ENCODE measurements at places on chromosomes 3 and 15.

DNA sequence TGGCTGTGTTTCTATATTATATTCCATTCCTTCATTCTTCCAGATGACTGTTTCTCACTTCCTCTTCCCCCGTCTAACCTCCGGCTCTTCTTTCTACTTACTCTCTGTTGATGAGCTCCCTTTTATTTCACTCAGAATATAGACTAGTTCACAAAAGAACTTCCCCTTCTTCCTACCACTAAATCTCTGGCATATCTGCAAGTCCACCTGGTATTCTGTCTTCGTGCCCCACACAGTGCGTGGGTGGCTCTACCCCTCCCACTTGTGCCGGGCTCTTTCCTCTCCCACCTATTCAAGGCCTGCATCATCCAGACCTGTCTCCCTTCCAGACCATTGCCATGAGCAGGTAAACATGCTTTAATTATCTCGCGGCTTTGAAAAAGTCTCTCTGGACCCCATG, 73.0 kb downstream of the SCN10A start:
- no peak for DNase-seq

- no peak for DNase-seq
These were observed 467.6 kb upstream of the CFAP20DC start for GRCh38 chr3:59517388-59517787.

- DNase-seq: no peak
These were observed 315.7 kb upstream of the GADL1 start for GRCh38 chr3:31210068-31210645.

DNA sequence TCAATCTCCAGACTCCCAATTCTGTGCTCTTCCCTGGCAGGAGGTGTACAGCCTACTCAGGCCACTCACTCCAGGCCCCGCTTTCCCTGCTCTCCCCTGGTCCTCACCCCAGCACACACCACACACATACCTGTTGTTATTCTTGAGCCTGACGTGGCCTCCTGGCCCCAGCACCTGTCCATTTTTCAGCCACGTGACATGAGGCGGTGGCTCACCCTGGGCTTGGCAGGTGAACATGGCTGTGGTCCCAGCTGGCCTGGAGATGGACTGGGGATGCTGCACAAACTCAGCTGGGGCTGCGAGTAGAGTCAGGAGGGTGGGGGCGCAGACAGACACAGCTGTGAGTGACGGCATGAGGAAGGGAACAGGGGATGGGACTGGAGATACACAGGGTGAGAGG, 27.3 kb downstream of the RNU5B-1 start:
- DNase-seq: no peak

DNA sequence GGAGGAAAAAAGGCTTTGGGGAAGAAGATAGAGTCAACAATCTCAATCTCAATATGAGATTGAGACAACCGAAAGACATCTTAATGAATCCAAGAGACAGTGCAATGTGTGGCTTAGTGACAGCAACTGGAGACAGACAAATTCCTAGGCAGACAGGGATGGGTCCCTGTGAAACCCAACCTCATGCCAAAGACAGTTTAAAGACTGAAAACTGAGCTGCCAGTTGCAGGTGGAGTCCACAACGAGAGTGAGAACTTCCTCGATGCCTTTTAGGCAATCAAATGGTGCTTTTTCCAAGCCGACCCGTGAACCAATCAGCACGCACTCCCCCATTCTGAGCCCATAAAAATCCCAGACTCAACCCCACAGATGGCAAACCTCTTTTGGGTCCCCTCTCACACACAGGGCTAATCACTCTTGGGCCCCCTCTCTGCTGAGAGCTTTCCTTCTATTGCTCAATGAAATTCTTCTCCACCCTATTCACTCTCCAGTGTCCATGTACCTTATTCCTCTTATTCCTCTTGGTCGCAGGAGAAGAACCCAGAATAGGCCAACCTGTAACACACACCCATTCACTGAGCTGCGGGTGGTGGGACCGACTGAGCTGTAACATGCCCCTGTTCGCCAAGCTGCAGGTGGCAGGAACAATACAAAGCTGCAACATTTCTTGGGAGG, 34.8 kb downstream of the ZMAT3 start:
- DNase-seq: no peak

DNA sequence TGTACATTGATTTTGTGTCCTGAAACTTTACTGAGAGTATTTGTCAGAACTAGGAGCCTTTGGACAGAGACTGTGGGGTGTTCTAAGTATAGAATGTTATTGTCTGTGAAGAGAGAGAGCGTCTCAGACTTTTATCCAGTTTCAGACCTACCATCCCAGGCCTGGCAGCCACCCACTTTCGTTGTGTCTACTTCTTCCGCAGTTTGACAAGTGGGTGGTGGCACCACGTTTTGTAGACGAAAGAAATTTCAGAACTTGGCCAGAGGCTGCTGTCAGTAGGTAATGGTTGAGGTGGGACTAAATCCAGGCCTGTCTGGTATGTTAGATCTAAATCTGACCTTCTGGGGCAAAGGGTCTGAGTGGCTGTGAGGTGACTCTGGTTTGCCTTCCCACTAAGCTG, 13.4 kb upstream of the TRAK1 start:
- DNase-seq: no peak

GRCh38 chr3:8001307-8001706, 500.3 kb upstream of the LMCD1 start:
- DNase-seq: no peak

DNA sequence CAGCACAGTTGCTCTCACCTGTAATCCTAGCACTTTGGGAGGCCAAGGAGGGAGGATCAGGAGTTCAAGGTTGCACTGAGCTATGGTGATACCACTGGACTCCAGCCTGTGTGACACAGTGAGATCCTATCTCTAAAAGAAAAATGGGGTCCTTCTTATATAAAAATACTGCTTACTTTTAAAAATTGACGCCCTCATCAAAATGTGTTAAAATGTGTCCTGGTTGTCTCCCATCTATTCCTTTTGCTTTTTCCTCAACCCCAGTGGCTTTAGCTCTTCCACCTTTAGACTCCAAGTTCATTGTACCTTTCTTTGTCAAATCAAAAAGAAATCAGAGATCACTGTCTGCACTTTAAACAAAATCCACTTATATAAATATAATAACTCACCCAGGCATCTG, 60.3 kb upstream of the GPD1L start:
- no peak for DNase-seq

DNA sequence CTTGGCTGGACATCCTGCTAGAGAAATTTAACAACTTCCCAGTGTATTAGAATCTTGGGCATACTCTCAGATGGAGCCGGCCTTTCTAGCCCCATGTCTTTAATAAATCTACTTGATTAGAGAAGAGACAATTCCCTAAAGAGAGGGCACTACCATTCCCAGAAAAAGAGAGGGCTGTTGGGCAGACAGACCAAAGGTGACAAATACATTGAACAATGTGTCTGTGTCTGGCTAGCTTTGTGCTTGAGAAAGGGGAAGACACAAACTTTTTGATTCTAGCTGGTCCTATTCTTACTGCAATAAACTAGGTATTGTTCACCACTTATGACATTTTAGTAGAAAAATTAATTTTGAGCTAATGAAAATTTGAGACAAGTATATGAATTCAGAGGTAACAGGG, 57.7 kb downstream of the DUT start:
- DNase-seq: peak; percentile 40

GRCh38 chr15:41020311-41020710, 67.0 kb downstream of the CHAC1 start:
- peak; percentile 18 for DNase-seq

GRCh38 chr3:140351466-140351865, 326.4 kb upstream of the TRIM42 start:
- no peak for DNase-seq

GRCh38 chr3:4908433-4909156, 70.6 kb upstream of the BHLHE40 start:
- no peak for DNase-seq

DNA sequence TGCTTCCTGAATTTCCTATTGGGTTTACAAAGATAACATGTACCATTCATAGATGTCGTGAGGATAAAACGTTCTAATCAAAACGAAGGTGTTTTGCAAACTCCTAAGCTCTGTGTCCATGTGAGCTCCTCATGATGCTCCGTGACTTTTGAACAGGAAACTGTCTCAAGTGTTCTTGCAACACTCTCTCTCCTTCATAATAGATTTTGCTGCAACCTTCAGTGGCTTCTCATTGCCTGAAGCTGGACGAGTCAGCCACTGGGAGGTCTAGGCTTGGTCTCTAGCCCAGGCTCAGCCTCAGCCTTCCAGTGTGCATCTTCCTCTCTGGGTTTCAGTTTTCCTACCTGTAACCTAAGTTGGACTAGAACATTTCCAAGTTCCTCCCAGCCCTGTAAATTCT, 18.7 kb upstream of the BCL2A1 start:
- peak; percentile 39 for DNase-seq

GRCh38 chr3:71067977-71068654, 515.4 kb downstream of the FOXP1 start:
- no peak for DNase-seq

GRCh38 chr3:88312256-88312655, 162.5 kb downstream of the C3orf38 start:
- DNase-seq: no peak

DNA sequence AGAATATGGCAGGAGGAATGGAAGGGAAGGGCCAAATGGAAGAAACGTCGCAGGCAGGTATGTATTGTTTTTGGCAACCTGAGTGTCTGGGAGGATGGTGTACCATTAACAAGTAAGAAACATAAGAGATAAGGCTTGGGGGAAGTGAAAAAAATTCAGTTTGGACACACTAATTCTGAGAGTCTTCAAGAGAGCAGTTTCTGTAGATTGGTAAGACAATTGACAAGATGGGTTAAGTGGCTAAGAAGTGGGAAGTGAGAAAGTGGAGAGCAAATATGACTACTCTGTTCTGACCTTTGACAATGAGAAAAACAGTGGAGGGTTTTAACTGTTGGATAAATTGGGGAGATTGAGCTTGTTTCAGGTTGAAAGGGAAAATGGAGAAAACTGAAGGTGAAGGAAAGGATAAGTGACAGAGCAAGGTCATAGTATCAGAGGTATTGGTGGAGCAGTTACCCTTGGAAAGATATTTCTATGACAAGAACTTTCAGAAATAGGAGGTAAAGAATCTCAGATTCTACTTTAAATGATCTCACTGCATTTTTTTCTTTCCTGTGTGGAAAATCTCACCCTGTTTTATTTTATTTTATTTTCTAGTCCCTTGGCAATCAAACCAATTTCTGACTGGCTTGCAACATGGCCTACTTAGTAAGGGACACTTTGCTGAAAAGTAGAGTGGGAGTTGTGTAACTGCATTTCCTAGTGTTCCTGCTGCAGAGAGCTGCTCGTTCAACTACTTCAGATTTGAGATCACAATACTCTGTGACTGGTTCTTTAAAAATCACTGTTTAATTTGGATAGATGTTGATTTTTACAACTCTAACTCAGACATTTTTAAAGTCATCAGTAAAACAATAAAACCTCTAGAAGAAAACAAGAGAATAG, 23.1 kb upstream of the GABPB1 start:
- no peak for DNase-seq

Measured in EH (cell line).